Heart right ventricle (tissue), 16 donors: ENCODE measurements at places on chromosomes 2 and 18. TPM values are rescaled to one million over a fixed set of nuclear protein-coding genes. Genes with fewer than 3 reads are reported as not detected.
A peak's percentile ranks its signal among the peaks of the same experiment; 100 is the strongest.

DNA sequence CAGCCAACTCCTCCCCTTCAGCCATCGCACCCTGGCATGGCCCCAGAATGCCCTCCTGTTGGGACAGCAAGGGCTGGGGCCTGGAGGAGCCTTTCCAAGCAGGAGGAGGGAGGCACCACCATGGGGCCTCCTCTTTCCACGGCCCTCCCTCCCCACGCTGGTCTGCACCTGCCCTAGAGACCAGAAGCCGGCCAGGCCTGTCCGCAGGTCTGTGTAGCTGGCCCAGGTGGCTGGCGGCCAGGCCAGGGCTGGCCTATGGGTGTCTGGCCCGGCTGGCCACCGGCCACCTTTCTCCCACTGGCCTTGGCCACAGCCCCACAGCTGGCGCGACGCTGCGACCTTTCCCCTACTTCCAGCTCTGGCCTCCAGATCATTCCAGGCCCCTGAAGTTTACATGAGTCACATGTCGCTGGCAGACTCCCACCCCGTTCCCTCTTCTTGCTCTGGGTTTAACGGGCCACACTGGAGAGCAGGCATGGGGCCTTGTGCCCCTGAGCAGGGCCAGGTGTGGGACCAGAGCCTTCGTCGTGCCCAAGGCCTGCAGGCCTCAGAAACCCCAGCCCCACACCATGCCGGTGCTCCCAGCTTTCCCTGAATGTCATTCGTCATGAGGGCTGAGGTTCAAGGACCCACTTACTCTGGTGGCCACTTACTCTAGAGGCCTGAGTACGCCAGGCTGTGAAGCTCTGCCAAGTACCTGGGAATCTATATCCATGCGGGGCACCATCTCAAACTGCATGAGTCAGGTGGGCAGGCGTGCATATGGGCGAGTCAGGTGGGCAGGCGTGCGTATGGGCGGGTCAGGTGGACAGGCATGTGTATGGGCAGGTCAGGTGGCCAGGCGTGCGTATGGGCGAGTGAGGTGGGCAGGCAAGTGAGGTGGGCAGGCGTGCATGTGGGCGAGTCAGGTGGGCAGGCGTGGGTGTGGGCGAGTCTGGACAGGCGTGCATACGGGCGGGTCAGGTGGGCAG lies 33.3 kb upstream of the KLF11 start:
- peak; percentile 83 for DNase-seq

DNA sequence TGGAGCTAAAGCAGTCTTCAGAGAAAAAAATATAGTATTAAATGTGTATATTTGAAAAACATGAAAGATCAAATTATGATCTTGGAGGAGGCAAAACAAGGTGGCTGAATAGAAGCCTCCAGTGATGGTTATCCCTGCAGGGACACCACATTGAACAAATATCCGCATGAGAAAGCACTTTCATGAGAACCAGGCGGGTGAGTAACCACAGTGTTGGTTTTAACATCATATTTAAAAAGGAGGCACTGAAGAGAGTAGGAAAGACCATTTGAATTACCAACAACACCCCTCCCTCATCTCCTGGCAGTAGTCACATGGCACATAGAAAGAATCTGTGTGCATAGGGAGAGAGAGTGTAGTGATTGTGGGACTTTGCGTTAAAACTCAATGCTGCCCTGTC lies 759.6 kb upstream of the NRXN1 start:
- DNase-seq: no peak

AGXT gene
- not detected for total RNA-seq

- DNase-seq: no peak
These were observed 32.1 kb downstream of the MRPL44 start for GRCh38 chr2:223989206-223989855.

BABAM2 gene
- 64.0 TPM for total RNA-seq

GRCh38 chr2:119367472-119368099 lies 809 bp downstream of the DBI start:
- peak; percentile 75 for DNase-seq

UGT1A8 gene
- total RNA-seq: not detected

MIB1 gene
- 32.2 TPM for total RNA-seq

DNA sequence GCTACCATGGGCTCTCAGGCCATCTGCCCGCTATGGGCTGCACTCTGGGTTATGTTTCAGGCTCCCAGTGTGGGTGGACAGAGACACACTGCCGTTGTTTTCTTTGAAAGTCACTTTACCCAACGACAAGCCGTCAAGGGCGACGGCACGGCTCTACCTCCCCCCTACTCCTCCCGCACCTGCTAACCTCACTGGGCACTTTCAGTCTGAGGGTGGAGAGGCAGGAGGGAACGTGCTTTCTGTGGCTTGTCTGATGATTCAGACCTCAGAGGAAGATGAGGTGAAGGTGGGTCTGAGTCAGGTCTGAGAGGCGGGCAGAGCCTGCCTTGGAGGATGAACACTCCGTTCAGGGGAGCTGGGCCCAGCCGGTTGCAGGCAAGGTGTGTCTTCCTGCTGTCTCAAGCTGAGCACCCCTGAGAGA lies 147.6 kb upstream of the HDAC4 start:
- no peak for DNase-seq

GRCh38 chr18:67239826-67240225 lies 276.7 kb downstream of the DSEL start:
- no peak for DNase-seq

TM4SF20 gene
- not detected for total RNA-seq

DNA sequence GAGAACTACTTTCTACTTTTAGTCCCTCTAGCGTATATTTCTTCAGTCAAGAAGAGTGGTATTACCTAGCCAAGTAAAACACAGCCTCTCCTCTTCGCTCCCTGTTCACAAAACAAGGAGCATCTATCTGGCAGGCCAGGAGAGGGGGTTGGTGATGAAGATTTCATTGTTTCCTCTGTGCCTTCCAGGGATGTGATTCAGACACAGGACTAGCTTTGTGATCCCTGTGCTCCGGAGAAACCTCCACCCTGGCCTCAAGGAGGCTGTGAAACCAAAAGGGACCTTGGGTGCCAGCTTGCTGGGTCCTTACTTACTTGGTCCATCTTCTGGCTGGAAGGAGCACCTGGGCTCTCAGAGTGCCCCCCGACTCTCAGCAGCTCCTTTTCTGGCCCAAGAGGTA lies 5.7 kb downstream of the RHOB start:
- peak; percentile 32 for DNase-seq

- DNase-seq: no peak
These were observed 594.2 kb upstream of the NXPH2 start for GRCh38 chr2:139374296-139374850.

SCN1A gene
- 1.3 TPM for total RNA-seq

C1QL2 gene
- not detected for total RNA-seq

ILKAP gene
- 23.3 TPM for total RNA-seq

POLE4 gene
- total RNA-seq: 29.4 TPM
